Activated CD8-positive, alpha-beta memory T cell treated with anti-CD3 and anti-CD28 coated beads for 4 hours (primary cell): ENCODE measurements at places on chromosomes 6 and 20.

DNA sequence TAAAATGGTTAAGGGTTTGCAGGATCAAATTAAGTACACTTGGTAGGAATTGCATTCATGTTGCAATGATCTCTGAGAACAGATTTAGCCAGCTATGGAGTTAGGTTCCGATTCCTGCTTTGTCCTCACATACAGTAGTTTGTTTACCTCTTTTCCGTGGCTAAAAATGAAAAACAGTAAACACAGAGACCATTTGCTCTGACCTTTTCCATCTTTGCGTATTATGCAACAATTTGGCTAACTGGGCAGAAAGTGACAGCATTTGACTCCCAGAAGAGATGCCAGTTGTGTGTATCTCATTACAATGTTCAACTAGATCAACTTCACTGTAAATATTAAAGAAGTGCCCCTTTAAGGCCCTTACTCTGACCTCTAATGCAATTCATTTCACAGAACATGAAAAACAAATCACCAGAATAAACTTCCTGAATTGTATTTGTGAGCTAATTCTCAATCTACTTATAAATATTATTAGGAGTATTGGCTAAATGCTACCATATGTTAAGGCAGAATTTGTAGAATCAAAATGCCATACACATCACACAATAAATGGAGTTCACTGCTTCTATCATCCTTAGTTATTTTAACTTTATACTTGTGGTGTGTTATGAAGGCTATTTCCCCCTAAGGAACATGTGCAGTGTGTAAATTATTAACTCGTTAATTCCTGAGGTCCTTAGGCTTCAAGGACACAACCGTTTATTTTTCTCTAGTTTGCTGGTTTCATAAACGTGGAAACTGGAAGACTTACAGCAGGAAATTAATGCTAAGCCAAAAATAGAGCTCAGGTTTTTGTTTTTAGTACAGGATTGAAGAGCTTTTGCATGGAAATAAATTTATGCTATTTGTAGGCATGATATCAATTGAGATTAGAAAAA is 380.7 kb upstream of the CITED2 start:
- no peak for DNase-seq

- DNase-seq, result no peak
These were observed 72.7 kb downstream of the FAXC start for GRCh38 chr6:99276747-99277146.

GRCh38 chr20:32164984-32165735 is 42.4 kb downstream of the PLAGL2 start:
- DNase-seq, result no peak

DNA sequence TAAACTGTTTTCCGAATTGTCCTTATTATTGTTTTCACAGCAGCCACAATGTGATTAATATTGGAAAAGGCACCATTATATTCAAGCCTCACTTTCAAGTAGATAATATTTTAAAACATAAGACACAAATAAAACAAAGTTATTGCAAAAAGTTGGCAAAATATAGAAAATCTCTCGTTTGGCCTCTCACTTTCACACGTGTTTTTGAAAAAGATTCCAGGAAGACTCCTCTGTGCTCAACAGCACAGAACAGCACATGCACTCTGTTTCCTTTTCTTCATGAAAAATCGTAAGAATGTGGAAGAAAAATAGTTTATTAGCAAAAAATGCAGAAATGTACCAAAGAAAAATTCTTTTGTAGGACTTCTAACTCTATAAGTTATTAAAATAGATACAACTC is 46.7 kb downstream of the PRKN start:
- DNase-seq, result no peak

- DNase-seq, result no peak
These were observed 89.5 kb downstream of the PRND start for GRCh38 chr20:4811257-4811656.

- DNase-seq, result no peak
These were observed 27.0 kb downstream of the ITCH start for GRCh38 chr20:34389954-34390555.

GRCh38 chr20:50930139-50930975 is 880 bp downstream of the ADNP start:
- peak; percentile 2 for DNase-seq

DNA sequence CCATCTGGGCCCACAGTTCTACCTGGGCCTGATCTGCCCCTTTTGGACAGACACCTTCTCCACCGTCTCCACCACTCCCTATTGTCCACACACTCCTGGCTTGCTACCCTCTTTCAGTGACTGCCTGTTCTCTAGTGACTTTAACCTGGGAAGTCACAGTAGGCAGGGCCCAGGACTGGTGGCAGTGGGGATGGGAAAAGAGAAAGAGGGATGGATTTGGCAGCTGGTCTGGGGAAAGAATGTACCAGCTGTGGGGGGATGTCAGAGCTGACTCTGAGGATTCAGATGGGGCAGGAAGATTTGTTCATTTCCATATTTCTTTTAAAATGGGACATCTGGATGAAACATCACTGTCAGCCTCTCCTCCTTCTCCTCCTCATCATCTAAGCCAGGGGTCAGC is 85.5 kb downstream of the SULF2 start:
- no peak for DNase-seq

- no peak for DNase-seq
These were observed 36.8 kb upstream of the PRND start for GRCh38 chr20:4684837-4685413.

DNA sequence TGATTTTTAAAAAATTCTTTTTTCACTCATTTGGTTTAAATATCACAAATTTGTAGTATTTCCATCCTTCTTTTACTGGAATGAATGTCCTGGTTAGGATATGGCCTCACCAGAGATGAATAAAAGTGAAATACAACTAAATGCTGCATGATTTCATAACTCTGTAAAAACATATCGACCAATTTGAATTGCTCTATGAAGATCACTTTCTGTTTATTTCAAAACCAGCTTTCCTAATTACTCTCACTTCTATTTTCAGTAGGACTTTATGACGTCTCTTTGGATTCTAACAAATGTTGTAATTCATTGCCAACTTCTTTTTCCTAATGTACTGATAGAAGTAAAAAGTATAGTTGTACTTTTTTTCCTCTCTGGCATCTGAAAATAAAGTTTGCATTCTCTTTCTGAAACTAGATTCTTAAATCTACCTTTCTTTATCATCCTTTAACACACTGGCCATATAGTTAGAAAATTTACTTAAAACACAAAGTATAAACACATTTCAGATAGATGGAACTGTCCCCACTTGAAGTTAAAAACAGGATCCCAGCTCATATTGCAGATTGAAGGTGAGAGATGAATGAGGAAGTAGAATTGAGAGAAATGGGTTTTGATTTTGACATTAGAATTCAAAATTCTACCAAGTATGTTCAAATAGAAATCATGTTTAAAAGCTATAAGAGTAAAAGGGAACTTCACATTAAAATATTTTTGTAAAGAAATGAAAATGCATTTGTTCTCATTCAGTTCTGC is 40.3 kb upstream of the IL20RA start:
- no peak for DNase-seq

DNA sequence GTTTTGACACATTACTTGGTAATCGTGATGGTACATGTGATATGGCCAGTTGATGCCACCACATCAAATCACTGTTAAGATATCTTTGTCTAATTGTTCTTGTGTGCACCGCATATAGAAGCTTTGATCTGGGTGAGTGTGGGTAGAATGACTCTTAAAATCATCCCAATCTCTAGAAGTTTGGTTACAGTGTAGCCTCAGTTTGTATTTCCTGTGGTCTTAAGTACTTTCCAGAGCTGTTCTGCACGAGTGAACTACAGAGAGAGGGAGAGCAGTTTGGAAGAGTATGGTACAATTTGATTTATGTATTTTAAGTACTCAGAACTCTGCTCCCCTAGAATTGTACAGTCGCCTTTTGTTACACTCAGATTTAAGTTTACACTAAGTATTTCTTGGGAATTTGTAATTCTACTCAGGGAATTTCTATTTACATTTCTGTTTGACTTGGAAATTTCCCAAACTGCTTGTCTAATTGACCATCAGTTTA is 37.5 kb downstream of the SNX9 start:
- DNase-seq, result no peak

- no peak for DNase-seq
These were observed 49.9 kb upstream of the CD83 start for GRCh38 chr6:14067656-14068055.

GRCh38 chr6:149961728-149962425 is 1.9 kb upstream of the ULBP1 start:
- DNase-seq, result no peak
